ENCODE measurements at places on chromosomes 1 and 21.

DNA sequence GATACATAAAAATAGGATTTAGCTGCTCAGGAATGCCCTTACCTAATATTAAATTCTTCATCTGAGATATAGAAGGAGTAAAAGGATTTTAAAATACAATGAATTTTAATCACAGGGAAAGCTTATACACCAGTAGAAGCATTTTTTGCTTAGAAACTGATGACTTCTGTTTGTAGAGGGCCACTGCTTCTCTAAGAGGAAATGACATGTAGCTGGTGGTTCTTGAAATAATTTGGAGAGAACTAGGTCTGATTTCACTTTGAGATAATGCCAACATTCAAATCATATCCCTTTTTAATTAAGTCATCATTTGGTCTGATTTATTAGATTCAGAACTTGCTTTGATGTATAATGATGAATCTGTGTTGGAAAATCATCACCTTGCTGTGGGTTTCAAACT, 166.6 kb upstream of the SGIP1 start:
- no peak for DNase-seq

GRCh38 chr1:246078126-246078887, 428.8 kb downstream of the SMYD3 start:
- DNase-seq, result no peak

DNA sequence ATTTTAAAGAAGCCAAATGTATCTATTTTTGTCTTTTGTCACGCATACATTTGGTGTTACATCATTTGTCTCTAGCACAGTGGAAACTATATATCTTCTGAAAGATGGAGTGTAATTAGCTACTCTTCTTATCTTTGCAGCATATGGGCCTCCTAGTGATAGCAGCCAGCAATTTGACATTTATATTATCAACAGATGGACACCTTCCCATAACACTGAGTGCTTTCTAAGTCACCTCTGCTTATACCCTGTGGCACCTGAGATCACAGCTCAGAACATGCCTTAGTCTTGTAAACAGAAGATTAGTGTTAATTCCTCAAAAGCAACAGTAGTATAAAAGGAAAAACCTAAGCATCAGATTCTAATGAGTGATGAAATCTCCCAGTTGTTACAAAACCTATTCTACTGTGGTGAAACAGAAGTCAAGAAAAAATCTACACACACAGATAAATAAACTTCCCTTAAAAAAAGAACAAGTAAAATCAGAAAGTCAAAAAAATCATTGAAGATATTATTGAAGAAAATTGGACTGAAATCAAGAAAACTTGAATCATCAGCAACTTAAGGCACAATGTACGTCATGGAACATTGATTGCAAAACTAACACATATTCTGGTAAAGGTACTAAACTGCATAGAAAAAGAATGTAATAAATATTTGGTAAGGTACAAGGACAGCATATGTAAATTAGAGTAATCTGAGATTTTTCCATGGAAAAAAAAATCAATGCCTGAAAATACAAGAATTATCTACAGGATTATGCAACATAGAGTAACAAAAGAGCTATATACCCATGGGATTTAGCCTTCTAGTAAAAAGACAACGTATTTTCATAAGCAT, 61.7 kb downstream of the KCNT2 start:
- DNase-seq, result no peak

DNA sequence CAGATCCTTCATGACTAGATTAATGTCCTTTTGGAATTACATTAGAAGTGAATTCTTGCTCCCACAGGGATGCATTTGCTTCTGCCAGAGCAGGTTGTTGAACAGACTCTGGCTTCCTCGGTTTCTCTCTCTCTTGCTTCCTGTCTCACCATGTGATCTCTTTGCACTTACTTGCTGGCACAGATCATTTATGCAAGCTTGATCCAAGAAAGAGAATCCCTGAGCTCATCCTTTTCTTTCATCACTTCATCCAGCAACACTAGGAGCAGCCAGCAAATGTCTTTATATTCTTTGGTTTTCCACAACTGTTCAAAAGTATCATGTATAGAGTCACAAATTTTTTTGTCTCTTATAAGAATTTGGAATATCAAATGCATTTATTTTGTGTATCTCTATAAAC, 313.5 kb downstream of the ZNF326 start:
- no peak for DNase-seq

GRCh38 chr1:248844526-248844925, 6.5 kb downstream of the ZNF672 start:
- DNase-seq, result no peak

DNA sequence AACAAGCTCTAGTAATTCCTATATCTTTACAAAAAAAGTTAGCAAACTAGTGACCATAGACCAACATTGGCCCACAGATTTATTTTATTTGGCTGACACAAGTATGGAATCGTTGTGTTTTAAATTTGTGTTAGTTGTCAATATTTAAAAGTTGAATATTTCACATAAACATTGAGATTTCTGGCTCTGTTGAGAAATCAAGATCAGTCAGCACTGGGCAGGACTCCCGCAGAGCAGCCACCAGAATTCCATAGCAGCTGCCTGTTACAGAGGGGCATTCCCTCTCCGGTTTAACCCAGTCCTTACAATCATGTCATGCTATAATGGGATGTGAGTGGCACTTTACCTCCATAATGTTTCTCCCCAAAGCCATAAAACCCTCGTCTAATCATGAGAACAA, 79.2 kb upstream of the NRIP1 start:
- DNase-seq, result no peak

GRCh38 chr1:182391028-182391361, 595 bp downstream of the GLUL start:
- no peak for DNase-seq

DNA sequence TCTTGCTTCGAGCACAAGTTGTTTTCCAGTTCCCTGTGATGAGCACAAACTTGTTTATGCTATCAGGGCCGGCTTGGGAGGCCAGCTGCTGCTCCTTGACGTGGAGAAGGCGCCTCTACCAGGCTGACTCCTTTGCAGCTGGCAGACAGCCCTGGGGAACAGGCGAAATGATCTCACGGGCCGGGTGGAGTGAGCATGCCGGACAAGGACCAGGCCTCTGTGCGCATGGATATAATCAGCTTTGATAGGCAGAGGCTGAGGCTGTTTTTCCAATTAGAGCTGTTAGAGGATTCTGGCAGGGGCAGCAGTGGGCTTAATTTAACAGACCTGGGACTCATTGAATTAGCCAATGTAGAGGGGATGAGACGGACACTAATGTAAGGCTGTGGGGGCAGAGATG, 38.9 kb downstream of the FAM163A start:
- no peak for DNase-seq

DNA sequence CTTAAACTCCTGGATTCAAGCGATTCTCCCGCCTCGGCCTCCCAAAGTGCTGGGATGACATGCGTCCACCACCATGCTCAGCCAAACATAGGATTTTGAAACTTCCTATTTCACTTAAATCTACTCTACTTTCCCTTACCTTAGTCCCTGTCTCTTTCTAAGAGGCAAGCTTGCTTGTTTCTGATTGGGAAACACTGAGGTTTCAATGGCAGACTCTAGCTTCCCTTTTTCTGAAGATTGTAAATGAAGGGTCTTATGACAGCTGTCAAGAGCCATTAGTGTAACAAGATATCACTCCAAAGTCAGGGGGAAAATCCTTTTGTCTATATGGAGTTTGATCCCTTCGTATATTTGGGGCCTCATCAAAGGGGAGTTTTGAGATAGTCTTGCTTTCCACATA, 23.5 kb upstream of the LMO4 start:
- DNase-seq, result no peak

DNA sequence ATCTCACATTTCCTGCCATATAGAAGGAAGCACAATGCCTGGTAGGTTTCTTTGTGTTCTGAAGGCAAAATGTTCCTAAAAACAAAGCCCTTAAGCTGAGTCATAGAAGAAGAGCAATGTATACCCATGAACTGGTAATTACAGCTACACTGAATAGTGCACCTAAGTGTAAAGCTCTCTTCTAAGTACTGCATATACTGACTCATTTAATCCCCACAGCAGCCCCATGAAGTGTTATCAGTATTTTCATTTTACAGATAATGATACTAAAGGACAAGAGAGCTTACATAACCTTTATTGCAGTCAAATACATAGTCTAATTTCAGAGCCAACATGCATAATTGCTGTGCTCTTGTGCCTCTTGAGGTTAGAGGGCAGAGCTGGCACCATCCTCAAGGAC, 239.9 kb downstream of the DPYD start:
- DNase-seq, result peak; percentile 64

DNA sequence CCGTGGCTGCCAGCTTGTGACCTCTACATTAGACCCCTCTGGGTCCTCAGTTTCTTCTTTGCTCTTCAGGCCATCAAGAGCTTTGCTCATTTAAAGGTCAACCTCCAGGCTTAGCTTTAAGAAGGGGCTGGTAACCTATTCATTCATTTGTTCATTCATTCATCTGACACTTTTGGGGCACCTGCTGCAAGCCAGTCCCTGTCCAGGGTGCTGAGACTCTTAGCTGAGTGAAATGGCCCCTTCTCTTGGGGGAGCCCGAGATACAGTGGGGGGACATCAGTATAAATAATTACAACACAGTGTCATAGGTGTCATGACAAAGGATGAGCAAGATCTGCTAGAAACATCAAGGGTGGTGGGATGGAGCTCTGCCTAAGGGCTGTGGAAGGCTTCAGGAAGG, 10.5 kb upstream of the TTC4 start:
- DNase-seq, result no peak

DNA sequence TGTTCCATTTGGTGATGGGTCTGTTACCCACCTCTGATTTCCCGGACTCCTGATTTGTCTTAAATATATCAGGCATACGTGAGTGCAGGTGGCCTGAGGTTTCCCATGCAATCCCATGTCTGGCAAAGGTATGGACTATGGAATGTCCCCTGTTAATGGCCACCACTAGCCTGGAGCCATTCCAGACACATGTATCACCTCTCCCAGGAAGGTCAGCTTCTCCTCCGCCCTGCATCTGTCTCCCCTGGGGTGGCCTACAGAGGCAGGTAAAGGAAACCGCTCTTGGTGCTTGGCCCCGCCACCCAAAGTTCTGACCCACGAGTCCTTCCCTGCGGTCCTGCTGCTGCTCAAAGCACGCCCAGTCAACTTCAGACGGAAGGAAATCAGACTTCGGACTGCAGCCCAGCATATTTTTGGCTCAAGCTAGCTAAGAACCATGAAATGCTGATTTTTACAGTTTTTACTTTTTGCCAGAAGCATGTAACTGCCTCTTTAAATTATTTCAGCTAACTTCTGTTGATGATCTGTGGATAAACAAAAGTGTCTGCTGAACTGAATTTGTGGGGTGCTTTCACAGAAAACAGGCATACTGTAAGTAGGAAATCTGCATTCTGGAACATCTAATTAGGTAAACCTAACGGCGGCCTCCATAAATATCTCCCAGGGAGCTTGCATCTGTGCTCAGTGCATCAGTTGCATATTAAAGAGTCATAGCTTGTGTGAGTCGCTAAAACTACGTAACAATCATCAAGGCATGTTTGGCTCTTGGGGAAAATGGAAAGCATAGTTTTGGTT, 105.9 kb downstream of the PCP4 start:
- DNase-seq, result no peak

GRCh38 chr1:12387641-12388040, 157.8 kb downstream of the VPS13D start:
- DNase-seq, result no peak

GRCh38 chr1:43934101-43934985, 742 bp downstream of the ARTN start:
- DNase-seq, result no peak

DNA sequence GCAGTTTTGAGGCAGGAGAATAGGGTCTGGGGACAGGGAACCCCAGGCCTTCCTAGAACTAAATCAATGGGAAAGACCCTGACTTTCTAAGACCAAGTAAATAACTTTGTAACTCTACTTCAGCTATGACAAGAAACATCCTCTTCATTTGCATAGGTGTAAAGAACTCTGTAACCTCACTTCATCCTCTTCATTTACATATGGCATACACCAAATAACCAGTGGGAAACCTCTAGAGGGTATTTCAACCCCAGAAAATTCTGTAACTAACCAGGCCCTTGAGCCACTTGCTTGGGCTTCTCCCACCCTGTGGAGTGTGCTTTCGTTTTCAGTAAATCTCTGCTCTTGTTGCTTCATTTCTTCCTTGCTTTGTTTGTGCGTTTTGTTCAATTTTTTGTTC, 495.6 kb downstream of the SIPA1L2 start:
- no peak for DNase-seq

- no peak for DNase-seq
These were observed 55.2 kb upstream of the NADK start for GRCh38 chr1:1833456-1833855.

DNA sequence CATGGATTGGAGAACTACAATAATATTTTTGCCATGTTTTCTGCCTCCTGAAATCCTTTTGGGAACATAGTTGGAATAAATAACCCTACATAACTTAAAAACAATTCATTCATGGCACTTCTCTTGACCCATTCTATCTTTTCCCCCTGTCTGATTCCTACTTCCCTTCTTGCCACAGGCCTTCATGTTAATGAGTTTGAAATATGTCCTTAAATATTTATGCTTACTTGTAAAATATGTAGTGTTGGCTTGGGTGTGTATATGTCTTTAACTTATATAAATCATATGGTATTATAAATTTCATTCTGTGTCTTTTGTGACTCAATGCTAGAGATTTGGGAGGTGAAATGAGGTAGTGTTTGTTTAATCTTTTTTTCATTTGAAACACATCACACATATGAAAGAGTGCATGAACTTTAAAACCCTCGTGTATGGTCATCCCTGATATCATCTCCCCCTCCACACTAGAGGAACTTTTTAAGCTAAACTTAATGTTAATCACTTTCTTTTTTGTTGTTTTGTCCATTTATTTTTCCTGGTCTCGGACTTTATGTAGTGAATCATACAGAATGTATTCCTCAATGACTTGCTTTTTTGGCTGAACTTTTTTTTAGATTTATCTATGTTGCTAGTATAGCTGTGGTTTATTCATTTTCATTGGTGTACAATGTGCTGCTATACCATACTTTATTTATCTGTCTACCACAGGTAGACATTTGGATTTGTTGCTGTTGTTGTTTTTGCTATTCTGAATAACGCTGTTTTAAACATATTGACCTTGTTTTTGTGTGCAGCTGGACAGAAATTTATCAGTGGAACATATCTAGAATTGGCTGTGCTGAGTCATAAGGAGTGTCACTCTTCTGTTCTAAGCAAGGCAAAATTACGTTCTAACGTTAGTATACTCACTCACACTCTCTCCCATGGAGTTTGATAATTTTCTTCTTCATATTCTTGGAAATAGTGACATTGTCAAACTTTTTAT, 441.6 kb downstream of the PLPP3 start:
- no peak for DNase-seq

GRCh38 chr1:24910210-24910609, 19.9 kb downstream of the RUNX3 start:
- no peak for DNase-seq

DNA sequence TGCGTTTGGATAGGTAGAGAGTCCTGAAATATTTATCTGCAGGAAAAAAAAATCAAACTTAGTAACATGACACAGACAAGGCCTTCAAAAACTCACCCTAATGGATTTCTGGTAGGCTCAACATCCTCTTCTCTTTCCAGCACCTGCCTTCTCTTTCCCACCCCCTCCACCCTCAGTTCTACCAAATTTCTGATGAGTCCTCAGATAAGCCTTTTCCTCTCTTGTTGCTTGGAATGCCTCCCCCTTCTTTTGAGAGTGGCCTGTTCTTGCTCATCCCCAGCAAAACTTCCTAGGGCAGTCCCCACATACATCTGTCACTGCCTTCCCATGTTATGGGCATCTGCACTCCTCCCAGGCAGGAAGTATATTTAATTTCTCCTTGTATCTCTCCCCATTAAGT, 7.6 kb upstream of the LBR start:
- no peak for DNase-seq
